ENCODE measurements at places on chromosomes 1 and 21.

GRCh38 chr1:178818416-178818815, 52.5 kb downstream of the ANGPTL1 start:
- no peak for DNase-seq

GRCh38 chr1:70142075-70142474, 63.3 kb downstream of the LRRC40 start:
- DNase-seq, result no peak

GRCh38 chr1:99650773-99651437, 5.0 kb downstream of the PALMD start:
- DNase-seq, result no peak

DNA sequence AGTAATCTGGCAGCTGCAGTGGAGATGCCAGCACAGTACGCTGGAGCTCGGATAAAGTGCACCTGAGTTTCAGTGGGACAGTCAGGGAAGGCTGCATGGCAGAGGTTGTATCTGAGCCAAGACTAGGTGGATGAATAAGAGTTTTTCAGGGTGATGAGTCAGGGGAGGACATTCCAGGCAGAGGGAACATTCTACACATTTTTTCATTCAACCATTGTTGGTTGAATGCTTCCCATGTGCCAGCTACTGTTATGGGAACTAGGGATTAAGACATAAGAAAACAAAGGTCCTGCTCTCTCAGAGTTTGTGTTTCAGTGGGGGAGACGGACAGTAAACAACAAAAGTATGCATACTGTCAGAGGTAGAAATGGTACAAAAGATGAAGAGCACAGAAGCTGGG, 5.2 kb downstream of the LEPR start:
- no peak for DNase-seq

GRCh38 chr21:16837321-16837720, 675.5 kb upstream of the CXADR start:
- no peak for DNase-seq

All from central memory CD8-positive, alpha-beta T cell (primary cell).